ENCODE measurements at places on chromosomes 5 and 9. TPM values are rescaled to one million over a fixed set of nuclear protein-coding genes. Genes with fewer than 3 reads are reported as not detected.

Gene SH3TC2
- total RNA-seq, result 21.8 TPM

Gene FCN2
- total RNA-seq, result not detected

Gene VLDLR
- total RNA-seq, result 35.5 TPM

Gene SLC6A3
- not detected for total RNA-seq

Gene SLC34A1
- 0.19 TPM for total RNA-seq

Gene SEMA4D
- total RNA-seq, result 1.3 TPM

Gene CCDC183
- total RNA-seq, result 0.08 TPM

Gene ADCY2
- total RNA-seq, result 28.0 TPM

Gene BTNL9
- total RNA-seq, result 0.48 TPM

Gene CDC20B
- 0.21 TPM for total RNA-seq

Gene SIT1
- not detected for total RNA-seq

Gene LCN15
- total RNA-seq, result 0.05 TPM

Gene LIX1
- not detected for total RNA-seq

Gene NTNG2
- total RNA-seq, result 0.37 TPM

Gene NEUROG1
- not detected for total RNA-seq

Gene AMBP
- total RNA-seq, result not detected

Gene FBP1
- total RNA-seq, result not detected

Gene VPS13A
- 27.0 TPM for total RNA-seq
